ENCODE measurements at places on chromosomes 11 and 22.

GRCh38 chr11:118530180-118530682 is 761 bp upstream of the TMEM25 start:
- no peak for DNase-seq

- peak; percentile 60 for DNase-seq
These were observed 12.3 kb downstream of the STARD10 start for GRCh38 chr11:72781313-72782080.

- no peak for DNase-seq
These were observed 22.9 kb downstream of the FLI1 start for GRCh38 chr11:128716661-128717210.

- no peak for DNase-seq
These were observed 30.1 kb downstream of the EXT2 start for GRCh38 chr11:44125598-44125997.

- no peak for DNase-seq
These were observed 87.2 kb upstream of the GRIK4 start for GRCh38 chr11:120424185-120424969.

- no peak for DNase-seq
These were observed 43.5 kb upstream of the H19 start for GRCh38 chr11:2041153-2041552.

GRCh38 chr22:22362936-22363335 is 118.3 kb downstream of the VPREB1 start:
- no peak for DNase-seq

DNA sequence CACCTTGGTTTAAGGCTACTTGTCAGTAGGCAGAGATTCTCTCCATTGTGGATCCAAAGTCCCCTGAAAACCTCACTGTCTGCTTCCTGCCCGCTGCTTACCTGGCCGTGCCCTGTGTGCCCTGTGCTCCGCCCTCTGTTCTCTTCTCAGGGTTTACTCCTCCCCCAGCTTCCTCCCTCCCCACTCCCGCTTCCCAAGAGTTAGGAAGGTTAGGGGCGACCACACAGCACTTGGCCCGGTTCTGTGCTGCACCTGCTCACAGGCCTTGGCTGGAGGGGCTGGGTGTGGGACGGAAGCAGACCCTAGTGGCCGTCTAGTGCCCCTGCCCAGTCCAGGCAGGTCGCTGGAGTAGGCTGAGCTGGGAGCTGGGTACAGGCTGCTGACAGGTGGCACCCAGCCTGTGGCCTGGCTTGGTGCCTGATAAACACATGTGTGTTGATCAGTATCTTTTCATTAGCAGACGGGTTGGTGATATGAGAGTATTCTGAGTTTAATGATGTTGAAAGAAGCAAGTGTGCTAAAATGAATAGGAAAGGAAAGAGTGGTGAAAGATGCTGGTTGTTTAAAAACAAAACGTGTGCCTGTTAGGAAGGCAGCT is 40.5 kb downstream of the GRAMD4 start:
- DNase-seq = peak; percentile 77

DNA sequence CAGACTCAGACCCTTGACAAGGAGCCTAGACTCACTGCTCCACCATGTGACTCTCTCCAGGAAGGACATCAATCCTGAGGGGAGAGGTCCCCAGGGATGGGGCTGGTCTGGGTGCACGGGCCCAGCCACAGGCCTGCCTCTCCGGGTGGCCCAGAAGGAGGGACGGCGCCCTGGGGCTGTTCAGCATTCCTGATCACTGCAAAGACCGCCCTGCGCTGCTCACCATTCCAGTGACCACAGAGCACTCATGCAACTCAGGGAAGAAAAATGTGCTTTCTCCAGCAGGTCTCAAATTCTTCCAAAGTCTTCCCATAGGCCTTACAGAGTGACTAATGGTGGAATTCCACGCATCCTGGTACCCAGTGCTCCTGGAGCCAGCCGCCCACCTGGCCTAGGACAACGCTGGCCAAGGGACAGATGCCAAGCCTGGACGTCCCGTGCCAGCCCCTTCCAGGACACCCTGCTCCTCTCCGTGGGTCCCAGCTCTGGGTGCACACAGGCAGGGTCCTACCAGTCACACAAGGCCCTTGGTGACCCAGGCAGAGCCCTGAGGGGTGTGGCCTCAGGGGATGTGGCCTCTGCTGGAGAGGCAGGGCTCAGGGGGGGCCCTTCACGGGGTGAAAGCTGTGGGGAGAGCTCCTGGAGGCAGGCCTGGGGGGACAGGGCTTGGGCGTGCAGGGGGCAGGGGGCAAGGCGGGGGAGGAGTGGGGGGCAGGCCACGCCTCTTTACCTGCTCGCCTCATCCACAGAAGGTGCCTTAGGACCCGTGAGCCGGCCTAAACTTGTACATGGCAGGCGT is 178.8 kb downstream of the IGLL1 start:
- no peak for DNase-seq

- DNase-seq = no peak
These were observed 106.4 kb upstream of the KIRREL3 start for GRCh38 chr11:127106938-127107337.

GRCh38 chr22:31215018-31215535 is 3.0 kb downstream of the LIMK2 start:
- no peak for DNase-seq

DNA sequence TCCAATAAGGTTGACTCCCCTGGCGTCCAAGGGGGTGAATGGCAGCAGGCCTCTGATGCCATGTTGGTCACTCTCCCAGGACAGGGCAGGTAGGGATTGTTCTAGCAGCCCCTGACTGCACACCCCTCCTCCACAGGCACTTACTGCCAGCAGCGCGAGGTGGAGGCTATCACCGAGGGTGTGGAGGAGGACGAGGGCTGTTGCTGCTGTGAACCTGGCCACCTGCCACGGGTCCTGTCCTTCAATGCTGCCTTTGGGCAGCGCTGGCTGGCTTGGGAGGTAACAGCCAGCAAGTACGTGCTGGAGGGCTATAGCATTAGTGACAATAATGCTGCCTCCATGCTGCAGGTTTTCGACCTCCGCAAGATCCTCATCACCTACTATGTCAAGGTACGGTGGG is 7.7 kb upstream of the SIPA1 start:
- DNase-seq = no peak

DNA sequence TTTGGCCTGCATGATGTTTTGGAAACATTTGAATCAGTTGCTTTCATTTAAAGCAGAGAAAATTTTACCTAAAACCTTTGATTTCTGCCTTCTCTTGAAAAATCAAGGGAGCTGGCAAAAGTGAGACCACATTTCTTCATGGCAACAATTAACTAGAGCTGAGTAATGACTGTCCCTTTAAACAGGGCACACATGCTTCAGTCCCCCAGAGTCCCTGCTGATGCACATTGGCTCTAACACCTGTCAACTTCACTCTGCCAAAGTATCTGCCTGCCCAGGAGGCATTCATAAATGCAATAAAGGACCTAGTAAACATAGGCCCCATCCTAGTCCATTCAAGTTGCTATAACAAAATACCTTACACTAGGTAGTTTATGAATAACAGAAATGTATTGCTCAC is 87.1 kb upstream of the LDLRAD3 start:
- no peak for DNase-seq

DNA sequence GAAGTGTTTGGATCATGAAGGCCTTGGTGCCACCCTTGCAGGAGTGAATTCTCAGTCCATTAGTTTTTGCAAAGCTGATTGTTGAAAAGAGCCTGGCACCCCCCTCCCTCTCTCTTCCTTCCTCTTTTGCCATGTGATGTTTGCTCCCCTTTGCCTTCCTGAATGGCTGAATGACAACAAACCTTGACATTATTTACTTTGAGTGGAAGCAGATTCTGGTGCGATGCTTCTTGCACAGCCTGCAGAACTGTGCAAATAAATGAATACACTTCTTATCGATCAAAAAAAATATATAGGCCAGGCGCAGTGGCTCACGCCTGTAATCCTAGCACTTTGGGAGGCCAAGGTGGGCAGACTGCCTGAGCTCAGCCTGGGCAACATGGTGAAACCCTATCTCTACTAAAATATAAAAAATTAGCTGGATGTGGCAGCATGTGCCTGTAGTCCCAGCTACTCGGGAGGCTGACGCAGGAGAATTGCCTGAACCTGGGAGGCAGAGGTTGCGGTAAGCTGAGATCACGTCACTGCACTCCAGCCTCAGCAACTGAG is 2.0 kb upstream of the NARS2 start:
- no peak for DNase-seq

- DNase-seq = no peak
These were observed 908.3 kb upstream of the ANO3 start for GRCh38 chr11:25423436-25424199.

DNA sequence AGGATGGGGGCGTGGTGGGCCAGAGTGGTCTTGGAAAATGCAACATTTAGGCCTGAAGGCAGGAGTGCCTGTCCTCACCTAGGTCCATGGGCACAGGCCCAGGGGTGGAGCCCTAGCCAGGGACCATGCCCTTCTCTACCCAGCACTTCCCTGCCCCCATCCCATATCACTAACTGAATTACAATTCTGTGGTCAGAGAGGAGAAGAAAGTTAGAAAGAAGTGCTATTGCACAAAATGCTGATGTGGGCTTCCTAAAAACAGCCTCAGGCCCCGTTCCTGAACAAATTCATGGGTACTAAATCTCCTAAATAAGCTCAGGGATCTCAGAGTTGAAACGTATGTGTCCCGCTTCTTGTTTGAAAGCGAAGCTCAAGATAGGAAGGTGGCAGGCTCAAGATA is 3.5 kb upstream of the ASRGL1 start:
- DNase-seq = no peak

GRCh38 chr11:10632483-10632882 is 61.1 kb downstream of the IRAG1 start:
- no peak for DNase-seq

GRCh38 chr11:115710980-115711379 is 206.8 kb upstream of the CADM1 start:
- no peak for DNase-seq

GRCh38 chr11:102201776-102202175 is 91.5 kb downstream of the YAP1 start:
- DNase-seq = no peak

DNA sequence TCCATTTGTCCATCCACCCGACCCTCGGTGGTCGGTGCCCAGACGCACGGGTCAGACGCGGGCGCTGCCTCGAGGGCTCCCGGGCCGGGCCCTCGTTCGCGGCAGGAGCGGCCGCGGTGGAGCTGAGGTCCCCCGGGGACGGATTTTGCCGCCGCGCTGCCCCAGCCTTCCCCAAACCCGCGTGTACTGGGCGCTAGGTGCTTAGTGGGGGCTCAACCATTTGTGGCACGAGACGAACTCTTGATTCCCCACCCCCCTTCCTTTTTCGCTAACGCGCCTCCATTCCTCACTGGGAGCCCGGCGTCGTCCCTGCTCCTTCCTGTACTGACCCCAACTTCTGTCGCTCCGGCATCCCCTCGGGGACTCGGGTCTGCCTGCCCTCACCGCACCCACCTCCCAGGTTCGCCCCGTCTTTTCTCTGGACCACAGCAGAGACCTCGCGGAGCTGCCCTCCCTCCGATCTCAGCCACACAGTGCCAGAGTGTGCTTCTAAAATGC is 789 bp upstream of the CBX7 start:
- DNase-seq = peak; percentile 43

DNA sequence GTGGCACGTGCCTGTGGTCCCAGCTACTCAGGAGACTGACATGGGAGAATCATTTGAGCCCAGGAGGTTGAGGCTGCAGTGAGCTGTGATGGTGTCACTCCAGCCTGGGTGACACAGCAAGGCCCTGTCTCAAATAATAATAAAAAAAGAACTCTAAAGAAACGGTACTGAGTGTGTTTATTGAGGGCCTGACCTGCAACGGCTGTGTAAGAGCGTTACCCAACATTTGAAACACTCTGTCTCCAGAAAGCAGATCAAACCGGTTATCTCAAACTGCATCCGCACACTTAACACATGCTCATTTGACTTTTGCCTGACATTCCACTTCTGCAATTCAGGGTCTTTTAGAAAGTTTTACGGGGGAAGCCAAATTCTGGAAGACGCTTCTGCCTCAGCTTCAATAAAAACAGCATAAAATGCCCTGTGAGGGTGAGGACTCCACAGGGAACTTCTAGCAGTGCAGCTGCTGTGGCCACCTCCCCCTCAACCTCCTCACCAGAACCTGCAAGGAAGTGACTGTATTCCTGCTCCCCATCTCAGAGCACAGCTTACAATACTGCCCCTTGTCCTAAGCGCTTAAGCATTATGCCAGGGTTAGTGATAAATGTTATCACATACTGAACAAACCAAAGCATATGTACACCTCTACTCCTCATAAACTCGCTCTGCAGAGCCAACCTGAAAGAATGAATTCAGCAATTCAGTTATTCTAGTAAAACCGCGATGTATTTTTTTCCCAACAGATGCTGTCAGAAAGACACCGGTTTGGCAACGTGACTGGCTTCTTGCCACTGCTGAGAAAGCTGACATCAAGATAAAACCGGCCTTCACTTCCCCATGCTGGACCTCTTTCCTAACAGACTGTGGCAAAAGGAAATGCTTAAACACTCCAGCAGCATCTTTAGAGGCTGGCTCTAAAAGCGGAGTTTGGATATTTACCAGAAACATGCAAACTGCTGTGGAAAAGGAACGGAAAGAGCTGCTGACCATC is 52.2 kb downstream of the PRDM10 start:
- DNase-seq = peak; percentile 45

- DNase-seq = no peak
These were observed 137.3 kb upstream of the RASSF10 start for GRCh38 chr11:12871788-12872321.

GRCh38 chr22:36234919-36235318 is 4.4 kb downstream of the APOL2 start:
- DNase-seq = no peak

- no peak for DNase-seq
These were observed 8.6 kb upstream of the POLDIP3 start for GRCh38 chr22:42623301-42623751.

- no peak for DNase-seq
These were observed 129.3 kb upstream of the FGF3 start for GRCh38 chr11:69948256-69949141.

GRCh38 chr11:6437993-6438392 is 2.8 kb downstream of the HPX start:
- DNase-seq = no peak

GRCh38 chr22:39666926-39667325 is 96.4 kb downstream of the CACNA1I start:
- DNase-seq = no peak

DNA sequence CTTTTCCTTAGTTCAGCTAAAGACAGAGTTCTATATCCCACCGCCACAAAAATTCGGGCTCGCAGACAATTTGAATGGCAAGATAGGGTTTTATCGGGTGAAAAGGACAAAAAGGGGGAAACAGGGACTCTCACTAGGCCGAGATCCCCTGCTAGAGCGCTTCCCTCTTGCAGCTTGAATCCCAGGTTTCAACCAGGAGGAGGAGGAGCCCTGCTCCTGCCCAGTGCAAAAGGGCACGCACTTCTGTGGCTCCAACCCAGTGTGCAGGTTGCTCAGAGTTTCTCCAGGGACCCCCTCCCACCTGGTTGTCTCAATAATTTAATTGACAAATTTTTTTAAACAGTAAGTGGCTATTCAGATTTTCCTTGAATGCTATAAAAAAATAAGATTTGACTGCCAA is 152.6 kb upstream of the LUZP2 start:
- no peak for DNase-seq

DNA sequence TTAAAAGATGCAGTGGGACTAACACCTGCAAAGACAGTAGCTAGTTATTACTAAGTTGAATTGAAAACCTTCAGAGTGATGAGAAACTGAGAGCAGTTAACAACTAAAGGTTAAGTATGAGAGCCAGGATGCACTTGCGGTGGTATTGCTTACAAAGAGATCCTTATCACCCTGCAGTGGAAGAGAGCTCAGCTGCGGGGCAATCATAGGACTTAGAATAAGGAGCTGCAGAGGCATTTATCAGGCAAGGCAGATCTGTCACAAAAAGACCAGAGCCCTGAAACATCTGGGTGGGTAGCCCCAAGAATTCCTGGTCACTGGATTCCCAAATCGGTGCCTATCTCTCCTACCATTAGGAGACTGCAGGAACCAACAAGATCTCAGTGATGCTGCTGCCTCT is 34.3 kb upstream of the CFAP300 start:
- no peak for DNase-seq
